Muscle of leg (tissue), 16 donors: ENCODE measurements at places on chromosomes 12 and 14. TPM values are rescaled to one million over a fixed set of nuclear protein-coding genes. Genes with fewer than 3 reads are reported as not detected.
A peak's percentile ranks its signal among the peaks of the same experiment; 100 is the strongest.

Gene ASB2
- total RNA-seq, result 32.3 TPM

- DNase-seq, result no peak
Observed at GRCh38 chr12:49568442-49569162, 660 bp upstream of the MCRS1 start.

DNA sequence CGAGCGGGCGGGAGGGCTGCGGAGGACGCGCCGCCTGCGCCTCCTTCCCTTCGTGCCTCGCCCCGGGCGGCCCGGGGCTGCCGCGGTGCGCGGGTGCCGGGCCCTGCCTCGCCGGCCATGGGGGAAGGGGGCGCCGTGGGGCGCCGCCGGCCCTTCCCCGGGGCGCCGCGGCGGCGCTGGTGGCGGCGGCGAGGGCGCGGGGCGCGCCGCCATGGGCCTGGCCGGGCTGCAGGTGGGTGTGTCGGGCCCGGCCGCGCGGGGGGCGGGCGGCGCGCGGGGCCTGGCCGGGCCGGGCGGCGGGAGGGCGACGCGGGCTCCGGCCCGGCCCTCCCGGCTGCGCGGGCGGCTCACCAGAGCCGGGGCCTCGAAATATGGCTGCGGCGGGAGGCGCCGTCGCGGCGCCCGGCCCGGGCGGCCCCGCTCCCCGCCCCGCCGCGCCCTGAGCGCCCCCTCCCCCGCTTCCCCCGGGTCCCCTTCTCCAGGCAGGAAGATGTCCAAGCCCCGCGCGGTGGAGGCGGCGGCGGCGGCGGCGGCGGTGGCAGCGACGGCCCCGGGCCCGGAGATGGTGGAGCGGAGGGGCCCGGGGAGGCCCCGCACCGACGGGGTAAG lies 5.1 kb downstream of the KMT5A start:
- DNase-seq, result no peak

- DNase-seq, result no peak
Observed at GRCh38 chr12:52486166-52487105, 6.6 kb downstream of the KRT6A start.

GRCh38 chr12:125287155-125287847 lies 222.1 kb downstream of the AACS start:
- DNase-seq, result no peak

Gene POTEG
- not detected for total RNA-seq

Gene OTOGL
- total RNA-seq, result 0.40 TPM

GRCh38 chr12:94276725-94277124 lies 128.3 kb downstream of the PLXNC1 start:
- DNase-seq, result no peak

Gene SERPINA12
- total RNA-seq, result not detected

- DNase-seq, result no peak
Observed at GRCh38 chr14:104361921-104362681, 217.5 kb upstream of the C14orf180 start.

DNA sequence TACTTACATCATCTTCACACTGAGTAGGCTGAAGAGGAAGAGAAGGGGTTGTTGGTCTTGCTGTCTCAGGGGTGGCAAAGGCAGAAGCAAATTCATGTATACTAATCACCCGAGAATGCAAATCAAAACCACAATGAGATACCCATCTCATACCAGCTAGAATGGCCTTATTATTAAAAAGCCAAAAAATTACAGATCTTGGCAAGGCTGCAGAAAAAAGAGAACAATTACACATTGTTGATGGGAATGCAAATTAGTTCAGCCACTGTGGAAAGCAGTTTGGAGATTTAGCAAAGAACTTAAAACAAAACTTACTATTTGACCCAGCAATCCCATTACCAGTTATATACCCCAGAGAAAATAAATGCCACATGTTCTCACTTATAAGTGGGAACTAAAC lies 154.9 kb downstream of the SEC23A start:
- DNase-seq, result peak; percentile 19
